ENCODE measurements at places on chromosomes 3 and 15.

GRCh38 chr3:4974154-4974553 is 5.1 kb upstream of the BHLHE40 start:
- DNase-seq: no peak

GRCh38 chr3:99506-99905 is 97.1 kb upstream of the CHL1 start:
- DNase-seq: no peak

DNA sequence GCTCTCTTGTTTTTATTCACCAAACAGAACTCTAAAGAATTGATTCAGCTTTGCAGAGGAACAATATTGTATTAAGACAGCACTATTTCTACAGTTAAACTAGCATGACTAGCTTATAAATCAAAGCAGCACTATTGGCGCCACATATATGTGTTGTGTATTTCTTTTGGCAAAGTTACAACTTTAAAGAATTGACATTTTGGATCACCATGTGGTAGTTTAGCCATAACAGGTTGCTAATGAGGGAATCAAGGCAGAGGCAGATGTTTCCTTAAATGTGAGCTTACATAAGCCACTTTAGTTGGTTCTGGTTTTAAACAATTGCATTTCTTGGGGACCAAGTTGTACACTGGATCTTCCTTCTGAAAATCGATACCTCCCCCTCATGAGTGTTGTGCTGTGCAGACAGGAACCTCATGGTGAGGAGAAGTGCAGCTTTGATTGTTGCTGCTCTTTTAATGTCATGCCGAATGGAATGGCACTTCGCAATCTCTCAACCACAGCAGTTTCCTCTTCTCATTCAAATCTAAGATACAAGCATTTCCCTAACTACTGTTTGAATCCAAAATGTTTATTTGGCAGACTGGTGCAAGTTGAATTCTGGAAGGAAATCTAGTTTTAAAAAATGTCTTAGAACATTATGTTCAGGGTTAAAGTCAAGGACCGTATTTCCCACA is 151.2 kb downstream of the MYRIP start:
- DNase-seq: no peak

- no peak for DNase-seq
Measured at GRCh38 chr3:39724233-39724846, 85.1 kb upstream of the MYRIP start.

DNA sequence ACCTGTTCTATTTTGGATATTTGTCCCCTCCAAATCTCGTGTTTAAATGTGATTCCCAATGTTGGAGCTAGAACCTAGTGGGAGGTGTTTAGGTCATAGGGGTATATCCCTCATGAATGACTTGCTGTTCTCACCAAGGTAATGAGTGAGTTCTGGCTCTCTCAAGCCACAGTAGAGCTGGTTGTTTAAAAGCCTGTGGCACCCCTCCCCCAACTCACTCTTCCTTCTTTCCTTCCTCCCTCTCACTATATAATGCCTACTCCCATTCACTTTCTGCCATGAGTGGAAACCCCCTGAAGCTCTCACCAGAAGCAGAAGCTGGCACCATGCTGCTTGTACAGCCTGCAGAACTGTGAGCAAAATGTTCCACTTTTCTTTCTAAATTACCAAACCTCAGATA is 341.1 kb downstream of the SI start:
- DNase-seq: no peak

- DNase-seq: no peak
Measured at GRCh38 chr15:29890336-29891095, 68.2 kb upstream of the TJP1 start.

- DNase-seq: no peak
Measured at GRCh38 chr3:104323226-104323625, 1043.5 kb upstream of the ALCAM start.

Data from AG09319 (cell line).